Stimulated activated CD8-positive, alpha-beta memory T cell treated with anti-CD3 and anti-CD28 coated beads, Interleukin-12 subunit alpha, Interleukin-12 subunit beta, amount 100 ng/mL, for 4 hours (primary cell): ENCODE measurements at places on chromosomes 11 and 22.

GRCh38 chr11:74269161-74269811 lies 42.2 kb downstream of the P4HA3 start:
- no peak for DNase-seq

DNA sequence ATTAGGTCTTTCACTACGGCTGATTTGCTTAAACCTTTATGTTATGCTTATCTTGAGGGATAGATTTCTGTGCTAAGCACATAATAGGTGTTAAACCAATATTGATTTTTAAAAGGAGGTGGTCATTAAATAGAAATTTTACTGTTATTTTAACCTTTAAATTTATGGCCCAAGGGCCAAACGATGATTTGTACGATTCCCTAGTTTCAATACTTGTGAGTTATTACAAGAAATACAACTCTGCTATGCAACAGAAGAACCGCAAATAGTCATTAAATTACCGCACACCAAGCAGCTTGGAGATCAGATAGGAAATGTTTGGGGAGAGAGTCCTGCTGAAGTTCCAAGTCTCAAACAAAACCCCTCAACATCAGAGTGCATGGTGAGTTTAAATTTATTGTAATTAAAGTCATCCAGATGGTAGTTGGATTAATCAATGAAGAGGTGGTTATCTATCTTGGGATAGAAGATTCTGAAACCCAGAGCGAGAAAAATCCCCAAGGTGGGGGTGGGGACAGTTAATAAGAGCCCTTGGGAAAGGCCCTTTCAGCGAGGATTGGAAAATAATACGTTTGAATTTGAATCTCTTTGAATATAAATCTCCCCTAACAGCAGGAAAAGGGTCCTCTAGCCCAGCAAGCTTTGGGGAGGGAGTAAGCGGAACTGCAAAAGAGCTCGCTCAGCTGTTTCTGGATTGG lies 805 bp upstream of the QSER1 start:
- no peak for DNase-seq

- no peak for DNase-seq
Measured at GRCh38 chr11:95660038-95660437, 129.5 kb downstream of the FAM76B start.

GRCh38 chr11:57646799-57647303 lies 2.9 kb downstream of the YPEL4 start:
- DNase-seq = no peak

DNA sequence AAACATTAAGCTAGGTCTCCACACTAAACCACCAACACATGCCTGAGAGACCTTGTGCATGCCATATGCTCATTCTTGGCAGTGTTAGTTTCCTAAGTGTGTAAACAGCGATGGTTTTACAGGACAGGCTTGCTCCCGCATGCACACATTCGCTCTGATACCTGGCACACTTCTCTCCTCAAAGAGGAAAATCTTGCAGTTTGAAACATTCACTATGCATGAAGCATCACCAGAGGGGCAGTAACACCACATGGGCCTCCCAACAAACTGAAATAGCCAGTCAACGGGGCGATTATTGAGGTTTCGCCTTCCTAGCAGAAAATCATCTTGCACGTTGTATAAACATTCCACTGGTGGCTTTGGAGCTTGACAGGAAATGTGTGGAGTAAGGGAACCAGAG lies 52.6 kb downstream of the ABTB2 start:
- DNase-seq = no peak

GRCh38 chr22:19472233-19472632 lies 6.8 kb downstream of the UFD1 start:
- no peak for DNase-seq

GRCh38 chr11:132289590-132290256 lies 919.3 kb downstream of the NTM start:
- no peak for DNase-seq

DNA sequence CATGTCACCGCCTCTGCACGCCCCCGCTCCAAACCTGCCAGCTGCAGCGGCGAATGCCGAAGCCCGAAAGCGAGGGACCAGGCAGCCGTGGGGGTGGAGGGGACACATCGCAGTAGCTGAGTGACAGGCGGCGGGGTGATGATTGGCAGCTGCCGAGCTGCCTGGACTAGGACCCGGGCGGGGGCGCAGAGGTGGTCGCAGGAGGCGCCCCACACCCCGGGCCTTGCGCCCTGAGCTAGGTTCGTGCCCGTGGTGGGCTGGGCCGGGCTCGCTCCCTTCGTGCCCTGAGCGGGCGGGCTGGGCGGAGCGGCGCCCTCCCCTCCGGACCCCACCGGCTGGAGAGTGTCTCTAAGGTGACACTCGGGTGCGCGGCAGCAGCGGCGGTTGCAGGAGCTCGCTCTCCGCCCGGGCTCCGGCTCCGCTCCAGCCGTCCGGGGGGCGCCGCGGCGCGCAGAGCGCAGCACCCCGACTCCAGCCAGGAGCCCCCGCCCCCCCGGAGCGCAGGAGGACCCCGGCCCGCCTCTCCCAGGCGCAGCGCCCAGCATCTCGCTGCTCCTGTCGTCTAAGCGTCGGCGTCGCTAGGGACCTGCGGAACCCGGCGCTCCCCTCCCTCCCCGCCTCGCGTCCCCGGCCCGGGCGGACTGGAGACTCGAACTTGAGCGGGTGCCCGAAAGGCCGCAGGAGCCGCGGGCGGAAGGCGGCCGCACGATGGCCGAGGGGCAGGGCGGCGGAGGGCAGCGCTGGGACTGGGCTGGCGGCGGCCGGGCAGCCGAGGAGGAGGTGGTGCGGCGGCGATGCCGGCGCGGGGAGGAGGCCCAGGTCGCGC lies 14.5 kb upstream of the DGKZ start:
- DNase-seq = peak; percentile 50

GRCh38 chr11:41921746-41922390 lies 462.4 kb upstream of the LRRC4C start:
- DNase-seq = no peak

DNA sequence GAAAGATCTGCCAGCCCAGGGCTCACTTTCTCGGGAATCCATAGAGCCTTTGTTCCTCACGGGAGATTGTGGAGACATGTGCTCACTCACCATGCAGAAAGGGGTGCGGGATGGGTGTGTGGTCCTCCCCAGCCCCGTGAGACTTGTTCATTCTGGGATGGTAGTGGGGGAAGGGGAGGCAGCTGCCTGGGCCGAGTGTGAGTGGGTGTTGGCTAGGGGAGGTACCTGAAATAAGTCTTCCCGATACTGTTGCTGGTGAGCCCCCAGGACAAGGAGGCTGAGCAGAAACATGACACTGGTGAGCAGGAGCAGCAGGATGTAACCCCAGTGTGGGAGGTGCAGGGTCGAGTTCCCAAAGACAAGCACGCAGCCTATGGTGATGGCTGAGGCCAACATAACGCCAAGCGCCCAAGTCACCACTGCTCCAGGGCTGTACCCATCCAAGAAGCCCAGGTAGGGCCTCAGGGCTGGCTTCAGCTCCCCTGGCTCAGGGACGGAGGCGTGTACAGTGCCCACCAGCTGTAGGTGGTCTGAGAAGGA lies 2.8 kb downstream of the SLC7A4 start:
- DNase-seq = no peak

- no peak for DNase-seq
Measured at GRCh38 chr22:27827604-27828587, 26.3 kb upstream of the MN1 start.

DNA sequence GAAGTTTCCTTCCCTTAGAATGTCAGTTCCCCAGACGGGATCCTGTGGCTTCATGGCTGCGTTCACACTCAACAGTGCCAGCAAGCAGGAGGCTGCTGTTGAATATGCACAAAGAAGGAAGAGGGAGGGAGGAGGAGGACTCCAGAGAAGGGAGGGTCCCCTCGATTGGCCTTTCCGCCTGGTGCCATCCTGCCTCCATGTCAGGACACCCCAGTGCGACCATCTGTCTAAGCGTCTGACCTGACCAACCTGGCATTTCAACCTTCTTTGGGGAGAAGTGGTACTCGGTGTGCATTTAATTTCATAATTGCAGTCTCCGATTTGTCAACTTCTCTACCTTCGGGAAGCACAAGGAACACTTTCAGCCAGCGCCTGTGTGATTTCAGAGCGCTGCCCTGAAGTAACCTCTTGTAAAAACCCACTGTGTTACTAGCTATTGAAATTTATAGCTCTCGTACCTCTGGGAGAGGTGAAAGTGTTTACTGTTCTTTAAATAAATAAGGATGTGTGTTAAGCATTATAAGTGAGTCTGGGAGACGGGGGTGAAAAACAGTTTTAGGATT lies 1491.9 kb downstream of the TBC1D22A start:
- DNase-seq = no peak

GRCh38 chr11:8787372-8787771 lies 104.8 kb downstream of the RPL27A start:
- no peak for DNase-seq

DNA sequence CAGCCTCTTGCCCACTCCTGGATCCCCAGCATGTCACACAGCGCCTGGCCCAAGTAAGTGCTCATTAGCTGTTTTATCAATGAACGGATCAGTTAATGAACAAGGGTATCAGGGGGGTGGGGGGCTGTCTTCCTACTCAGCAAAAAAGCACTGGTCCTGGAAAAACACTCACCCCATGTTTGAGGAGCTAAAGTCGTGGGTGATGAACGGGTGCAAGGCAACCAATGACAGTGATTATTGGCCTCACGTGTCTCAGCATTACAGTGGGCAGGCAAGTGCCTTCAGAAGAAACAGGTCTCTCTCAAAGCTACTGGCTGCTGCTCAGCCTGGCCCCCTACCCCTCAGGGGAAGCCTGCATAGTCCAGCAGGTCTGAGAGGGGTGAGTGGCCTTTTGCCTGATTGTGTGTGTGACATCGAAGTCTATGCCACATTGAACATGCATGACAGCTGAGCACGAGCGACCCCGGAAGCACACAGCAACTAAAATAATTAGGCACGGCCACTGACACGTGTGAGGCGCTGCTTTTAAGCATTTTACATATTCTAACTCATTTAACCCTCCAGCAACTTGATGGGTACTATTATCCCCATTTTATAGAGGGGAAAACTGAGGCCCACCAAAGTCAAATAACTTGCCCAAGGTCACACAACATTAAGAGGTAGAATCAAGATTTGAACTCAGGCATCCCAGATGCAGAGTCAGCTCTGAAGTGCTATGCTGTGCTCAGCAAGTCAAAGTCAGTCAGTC lies 2.6 kb upstream of the MS4A10 start:
- DNase-seq = no peak

- peak; percentile 51 for DNase-seq
Measured at GRCh38 chr11:72040491-72041363, 39.6 kb downstream of the NUMA1 start.

- no peak for DNase-seq
Measured at GRCh38 chr11:113242767-113243397, 71.5 kb upstream of the TTC12 start.

DNA sequence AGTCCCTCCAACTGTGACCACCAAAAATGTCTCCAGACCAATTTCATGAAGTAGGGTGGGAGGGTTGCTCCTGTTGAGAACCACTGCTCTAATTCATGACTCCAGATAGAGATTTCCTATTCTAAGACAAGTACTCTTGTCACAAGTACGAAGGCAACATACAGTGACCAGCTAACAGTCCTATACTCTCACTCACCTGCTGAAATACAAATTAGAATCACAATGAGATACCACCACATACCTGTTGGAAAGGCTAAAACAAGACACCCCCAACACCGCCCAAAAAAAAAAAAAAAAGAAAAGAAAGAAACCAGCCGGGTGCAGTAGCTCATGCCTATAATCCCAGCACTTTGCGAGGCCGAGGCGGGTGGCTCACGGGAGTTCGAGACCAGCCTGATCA lies 310.5 kb downstream of the SWAP70 start:
- no peak for DNase-seq

- no peak for DNase-seq
Measured at GRCh38 chr11:117601006-117601708, 195.9 kb downstream of the DSCAML1 start.

DNA sequence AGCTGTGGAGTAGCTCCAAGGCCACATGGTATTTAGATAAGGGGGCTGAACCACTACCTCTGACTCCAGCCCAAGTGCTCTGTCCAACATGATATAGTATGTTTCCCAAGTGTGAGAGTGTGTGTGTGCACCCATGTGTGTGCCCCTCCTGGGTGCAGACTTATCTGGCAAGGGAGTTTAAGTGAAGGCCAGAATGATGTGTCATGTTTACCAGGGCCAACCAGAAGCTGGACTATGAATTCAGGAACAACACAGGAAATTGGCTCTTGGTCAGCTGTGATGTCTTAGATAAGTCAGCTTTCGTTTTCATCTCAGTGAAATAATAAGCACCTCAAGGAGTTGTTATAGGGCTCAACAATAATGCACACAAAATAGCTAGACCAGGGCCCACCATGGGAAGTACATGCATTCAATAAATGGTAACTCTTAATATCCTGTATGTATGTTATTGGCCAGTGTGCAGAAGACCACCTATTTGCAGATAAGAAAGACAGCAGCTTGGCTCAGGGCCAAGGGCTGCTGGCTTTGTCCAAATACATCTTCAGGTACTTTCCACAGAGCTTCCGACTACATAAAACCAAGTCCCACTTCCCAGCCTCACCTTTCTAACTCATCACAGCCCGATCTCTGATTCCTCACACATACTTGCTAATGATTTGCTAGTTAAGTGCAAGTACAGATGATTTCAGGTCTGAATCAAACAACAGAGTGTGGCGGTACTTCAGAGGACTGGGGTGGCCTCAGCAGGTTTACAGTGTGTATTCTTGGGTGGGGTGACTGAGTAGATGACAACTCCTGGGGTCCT lies 120.9 kb downstream of the ME3 start:
- no peak for DNase-seq

DNA sequence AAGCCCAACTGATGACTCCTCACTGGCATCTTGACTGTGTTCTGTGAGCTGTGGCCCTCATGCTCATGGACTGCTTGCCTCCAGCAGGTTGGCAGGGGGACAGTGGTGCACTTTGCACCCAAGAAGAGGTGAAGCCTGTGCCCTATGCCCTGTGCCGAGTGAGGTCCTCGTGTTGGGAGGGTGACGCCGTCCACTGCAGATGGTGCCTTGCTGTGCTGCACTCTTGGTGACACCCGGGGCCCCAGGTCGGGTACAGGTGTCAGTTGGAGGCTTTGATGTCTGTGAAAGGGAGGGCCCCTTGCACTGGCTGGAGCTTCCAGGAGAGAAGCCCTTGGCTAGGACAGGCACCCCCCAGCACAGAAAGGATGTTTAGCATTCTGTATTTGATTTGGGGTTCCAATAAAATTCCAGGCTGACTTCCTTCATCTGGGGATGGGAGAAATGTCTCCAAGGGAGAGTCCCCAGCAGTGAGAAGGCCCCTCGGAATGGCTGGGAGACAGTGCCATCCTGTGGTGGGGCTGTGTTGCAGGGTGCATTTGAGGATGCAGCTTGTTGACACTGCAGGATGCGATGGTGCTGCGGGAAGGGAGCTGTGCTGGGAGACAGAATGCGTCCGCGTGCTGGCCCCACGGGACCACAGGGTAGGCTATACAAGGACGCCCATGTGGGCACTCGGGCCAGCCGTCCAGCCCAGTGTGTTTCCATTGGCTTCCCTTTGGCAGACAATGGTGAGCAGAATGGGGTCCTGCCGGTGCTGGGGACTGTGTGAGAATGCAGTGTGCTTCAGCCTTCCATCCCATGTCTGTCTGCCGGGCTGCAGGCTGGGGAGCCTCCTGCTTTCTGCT lies 2.5 kb upstream of the ZDHHC8 start:
- DNase-seq = no peak

- DNase-seq = no peak
Measured at GRCh38 chr11:110337570-110338193, 41.3 kb upstream of the RDX start.
